ENCODE measurements at places on chromosomes 13 and 19.

DNA sequence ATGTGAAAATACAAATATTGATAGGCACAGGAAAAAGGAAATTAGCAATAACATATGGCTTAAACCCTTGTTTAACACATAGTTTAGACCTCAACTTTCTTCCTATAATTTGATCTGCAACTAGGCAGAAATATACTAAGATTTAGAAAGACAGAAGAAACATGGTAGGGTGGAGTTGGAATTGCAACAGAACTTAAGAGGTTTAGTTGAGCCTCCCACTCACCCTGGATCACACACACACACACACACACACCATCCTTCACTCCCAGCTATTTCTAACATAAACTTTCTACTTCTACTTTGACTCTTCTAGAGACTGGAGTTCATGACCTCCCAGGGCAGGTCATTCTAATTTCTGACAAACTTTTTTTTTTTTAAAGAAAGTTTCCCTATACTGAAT is 47.4 kb downstream of the FLT3 start:
- DNase-seq = no peak

GRCh38 chr13:94309576-94309975 is 169.9 kb downstream of the DCT start:
- DNase-seq = no peak

- no peak for DNase-seq
Observed at GRCh38 chr13:110471833-110472162, 89.7 kb downstream of the RAB20 start.

GRCh38 chr19:58212336-58213074 is 16.2 kb upstream of the ZNF544 start:
- DNase-seq = no peak

GRCh38 chr13:73449252-73449651 is 390.4 kb downstream of the KLF5 start:
- DNase-seq = no peak

DNA sequence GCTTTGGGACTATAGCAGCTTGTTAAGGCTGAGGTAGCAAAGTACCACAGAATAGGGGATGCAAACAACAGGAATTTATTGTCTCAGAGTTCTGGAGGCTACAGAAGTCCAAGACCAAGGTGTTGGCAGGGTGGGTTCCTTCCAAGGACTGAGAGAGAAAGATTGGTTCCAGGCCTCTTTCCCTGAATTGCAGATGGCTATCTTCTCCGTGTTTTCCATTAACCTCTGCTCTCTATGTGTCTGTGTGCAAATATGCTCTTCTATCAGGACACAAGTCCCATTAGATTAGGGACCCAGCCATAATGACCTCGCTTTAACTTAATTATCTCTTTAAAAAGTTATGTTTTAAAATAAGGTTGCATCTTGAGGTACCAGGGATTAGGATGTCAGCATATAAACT is 1732.9 kb upstream of the SLC10A2 start:
- no peak for DNase-seq

- no peak for DNase-seq
Observed at GRCh38 chr13:46761866-46762265, 35.1 kb downstream of the ESD start.

- DNase-seq = no peak
Observed at GRCh38 chr19:17450264-17451075, 2.0 kb upstream of the TMEM221 start.

- DNase-seq = no peak
Observed at GRCh38 chr19:45177817-45178261, at the start of gene TRAPPC6A. TRAPPC6A (minus strand) TSS chr19:45178237; CDS start chr19:45178218, 19 bp downstream.
